ENCODE measurements at places on chromosomes 6 and 20.

DNA sequence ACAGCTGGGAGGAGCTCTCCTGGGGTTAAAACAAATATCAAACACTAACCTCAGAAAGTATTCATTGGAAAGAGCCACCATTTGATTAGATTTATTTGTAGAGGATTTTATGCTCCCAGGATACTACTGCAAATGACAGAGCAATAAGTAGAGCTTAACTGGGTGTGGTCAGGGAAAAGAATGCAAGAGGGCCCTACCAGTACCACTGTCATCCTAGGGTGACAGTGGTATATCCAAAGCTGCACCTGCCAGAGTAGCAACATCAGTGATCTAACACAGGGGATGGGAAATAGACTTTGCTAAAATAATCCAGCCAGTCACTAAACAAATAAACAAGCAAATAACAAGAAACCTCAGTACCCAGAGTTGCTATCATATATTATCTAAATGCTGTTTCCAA lies 29.7 kb downstream of the ERGIC3 start:
- DNase-seq: no peak

DNA sequence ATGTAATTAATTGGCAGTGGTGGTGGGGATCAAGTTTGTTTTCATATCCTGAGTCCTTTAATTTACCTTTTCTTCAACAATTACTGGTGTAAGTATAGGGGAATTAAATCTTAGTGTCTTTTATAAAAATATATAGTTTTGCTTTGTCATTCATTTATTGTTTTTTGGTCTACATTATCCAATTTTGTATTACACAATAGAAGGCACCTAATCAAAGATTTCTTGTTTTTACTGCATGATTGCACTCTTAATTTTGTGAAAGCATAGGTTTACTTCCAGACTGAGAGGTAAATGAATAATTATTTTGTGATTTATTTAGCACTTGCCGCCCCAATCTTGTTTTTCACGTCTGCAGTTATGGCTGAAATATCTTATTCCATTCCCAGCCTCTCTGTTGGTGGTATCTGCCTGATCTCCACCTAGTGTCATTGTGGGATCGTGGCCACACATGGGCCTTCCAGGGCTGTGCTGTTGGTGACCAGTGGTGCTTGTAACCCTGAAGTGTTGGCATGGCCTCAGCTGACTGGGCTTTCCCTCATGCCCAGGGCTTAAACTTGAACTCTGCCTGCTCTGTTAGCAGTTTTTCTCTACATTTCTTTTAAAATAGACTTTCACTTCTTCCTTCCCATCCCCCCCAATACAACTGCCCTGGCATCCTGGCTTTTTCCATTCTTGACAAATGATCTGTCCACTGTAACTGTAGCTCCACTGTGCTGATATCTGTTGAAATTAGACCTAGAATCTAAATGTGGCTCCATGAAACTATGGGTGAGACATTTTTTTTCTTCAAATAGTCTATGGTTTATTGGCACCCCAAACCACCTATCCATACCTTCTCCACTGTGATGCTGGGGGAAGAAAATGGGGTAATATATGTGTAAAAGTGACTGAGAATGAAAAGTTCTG lies 24.8 kb downstream of the E2F3 start:
- DNase-seq: no peak

DNA sequence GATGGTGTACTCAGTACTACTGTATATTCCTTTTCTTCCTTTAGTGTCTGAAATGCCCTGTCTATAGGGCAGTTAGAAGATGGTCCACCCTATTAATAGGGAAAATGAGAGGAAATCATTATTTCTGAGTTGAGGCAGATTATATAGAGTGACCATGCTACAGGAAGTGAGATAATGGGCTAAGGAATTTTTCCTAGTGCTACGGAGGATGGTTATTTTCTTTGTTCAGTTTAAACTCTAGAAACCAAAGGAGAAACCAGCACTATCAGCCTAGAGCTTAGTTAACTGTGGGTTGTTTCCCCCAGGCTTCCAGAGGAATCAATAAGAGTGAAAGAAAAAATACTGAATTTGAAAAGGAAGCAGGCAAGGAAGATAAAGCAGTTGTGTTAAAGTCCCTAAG lies 474 bp downstream of the TSBP1 start:
- no peak for DNase-seq

DNA sequence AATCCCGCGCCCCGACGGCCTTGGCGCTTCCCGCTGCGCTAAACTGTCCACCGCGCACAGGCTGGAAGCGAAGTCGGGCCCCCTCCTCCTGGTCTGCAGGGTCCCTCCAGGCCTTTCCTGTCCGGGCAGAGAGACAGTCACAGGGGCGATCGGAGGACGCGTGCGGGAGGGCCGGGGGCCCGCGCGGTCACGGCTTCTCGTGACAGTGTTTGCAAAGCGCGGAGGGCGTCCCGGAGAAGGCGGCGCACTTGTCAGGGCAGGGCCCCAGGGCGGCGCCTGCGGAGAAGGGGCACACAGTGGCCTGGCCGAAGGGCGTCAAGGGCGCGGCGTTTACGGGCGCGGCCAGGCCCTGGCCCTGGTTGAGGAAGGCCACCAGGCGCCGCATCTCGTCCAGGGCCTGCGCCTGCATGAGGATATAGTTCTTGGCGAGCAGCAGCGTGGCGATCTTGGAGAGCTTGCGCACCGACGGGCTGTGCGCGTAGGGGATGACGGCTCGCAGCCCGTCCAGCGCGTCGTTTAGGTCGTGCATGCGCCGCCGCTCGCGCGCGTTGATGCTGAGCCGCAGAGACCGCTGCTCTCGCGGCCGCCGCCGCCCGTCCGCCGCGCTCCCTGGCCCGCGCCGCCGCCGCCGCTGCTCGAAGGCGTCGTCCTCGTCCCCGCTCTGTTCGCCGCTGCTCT lies 763 bp downstream of the BHLHE23 start:
- no peak for DNase-seq

- peak; percentile 21 for DNase-seq
Measured at GRCh38 chr6:53432318-53433161, 83.8 kb upstream of the ELOVL5 start.
